Skeletal muscle cell (primary cell): ENCODE measurements at places on chromosomes 6 and 20.

DNA sequence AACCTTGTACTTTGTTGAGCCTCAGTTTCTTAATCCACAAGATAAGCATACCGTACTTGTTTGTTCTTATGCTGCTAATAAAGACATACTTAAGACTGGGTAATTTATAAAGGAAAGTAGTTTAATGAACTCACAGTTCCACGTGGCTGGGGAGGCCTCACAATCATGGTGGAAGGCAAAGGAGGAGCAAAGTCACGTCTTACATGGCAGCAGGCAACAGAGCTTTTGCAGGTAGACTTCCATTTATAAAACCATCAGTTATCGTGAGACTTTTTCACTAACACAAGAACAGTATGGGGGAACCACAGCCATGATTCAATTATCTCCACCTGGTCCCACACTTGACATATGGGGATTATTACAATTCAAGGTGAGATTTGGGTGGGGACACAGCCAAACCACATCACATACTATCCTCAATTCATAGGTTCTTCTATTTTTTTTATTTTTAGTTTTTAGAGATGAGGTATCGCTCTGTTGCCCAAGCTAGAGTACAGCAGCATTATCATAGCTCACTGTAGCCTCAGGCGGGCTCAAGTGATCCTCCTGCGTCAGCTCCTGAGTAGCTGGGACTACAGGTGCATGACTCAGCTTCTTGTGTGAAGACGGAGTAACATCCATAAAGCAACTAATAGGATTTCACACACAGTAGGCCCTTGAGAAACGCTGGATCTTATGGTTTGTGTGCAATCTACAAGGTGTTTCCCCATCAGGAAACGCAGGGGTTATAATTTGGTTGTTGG lies 76.7 kb upstream of the IYD start:
- no peak for DNase-seq

GRCh38 chr20:34886122-34886521 lies 9.7 kb downstream of the ACSS2 start:
- DNase-seq = no peak

- no peak for DNase-seq
Measured at GRCh38 chr6:136782021-136782770, 10.1 kb downstream of the MAP3K5 start.

DNA sequence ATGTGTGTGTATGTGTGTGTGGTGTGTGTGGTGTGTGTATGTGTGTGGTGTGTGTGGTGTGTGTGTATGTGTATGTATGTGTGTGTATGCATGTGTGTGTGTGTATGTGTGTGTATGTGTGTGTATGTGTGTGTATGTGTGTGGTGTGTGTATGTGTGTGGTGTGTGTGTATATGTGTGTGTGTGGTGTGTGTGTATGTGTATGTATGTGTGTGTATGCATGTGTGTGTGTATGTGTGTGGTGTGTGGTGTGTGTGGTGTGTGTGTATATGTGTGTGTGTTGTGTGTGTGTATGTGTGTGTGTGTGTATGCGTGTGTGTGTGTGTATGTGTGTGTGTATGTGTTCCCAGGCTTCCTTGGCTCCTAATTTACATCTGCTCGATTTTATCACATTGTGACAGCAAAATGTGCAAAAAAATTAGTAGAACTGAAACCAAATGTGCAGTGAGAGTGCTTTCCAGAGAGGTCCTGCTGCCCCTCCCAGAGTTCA lies 234.5 kb downstream of the BMP7 start:
- DNase-seq = no peak

DNA sequence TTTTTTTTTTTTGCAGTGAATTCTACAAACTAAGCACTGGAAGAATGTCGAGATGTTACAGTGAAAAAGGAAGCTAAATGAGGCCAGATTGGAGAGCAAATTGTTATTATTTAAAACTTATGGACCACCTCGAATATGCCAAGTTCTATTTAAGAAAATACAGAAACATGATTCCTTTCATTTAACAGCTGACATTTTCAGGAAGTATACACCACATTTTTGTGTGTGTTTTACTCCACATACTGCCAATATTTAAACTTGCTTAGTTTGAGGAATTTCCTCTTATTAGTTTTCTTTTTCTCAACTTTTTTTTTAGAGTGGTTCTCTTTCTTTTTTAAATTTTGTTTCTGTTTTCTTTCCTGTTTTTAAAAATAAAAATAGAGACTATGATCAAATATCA lies 37.0 kb upstream of the GCLC start:
- DNase-seq = no peak

DNA sequence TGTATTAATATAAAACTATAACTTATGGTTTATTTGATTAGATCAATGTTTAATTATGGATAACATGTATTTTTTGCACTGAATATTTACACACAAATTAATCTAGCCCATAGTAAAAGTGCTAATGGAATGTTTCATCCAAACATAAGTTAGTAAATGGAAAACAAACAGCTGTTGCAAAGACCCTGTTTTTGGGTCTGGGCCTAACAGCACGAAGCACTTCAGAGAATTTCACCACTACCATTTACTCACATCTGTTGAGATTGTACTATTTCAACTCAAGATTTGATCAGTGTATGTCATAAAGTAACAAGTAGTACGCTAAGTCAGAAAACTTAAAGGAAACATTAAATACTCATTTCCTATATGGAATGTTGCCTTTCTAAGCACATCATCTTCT lies 359.6 kb downstream of the LAMA2 start:
- no peak for DNase-seq

- no peak for DNase-seq
Measured at GRCh38 chr6:30097902-30098768, 14.8 kb downstream of the TRIM31 start.

GRCh38 chr6:112362027-112362795 lies 15.1 kb downstream of the RFPL4B start:
- DNase-seq = no peak

DNA sequence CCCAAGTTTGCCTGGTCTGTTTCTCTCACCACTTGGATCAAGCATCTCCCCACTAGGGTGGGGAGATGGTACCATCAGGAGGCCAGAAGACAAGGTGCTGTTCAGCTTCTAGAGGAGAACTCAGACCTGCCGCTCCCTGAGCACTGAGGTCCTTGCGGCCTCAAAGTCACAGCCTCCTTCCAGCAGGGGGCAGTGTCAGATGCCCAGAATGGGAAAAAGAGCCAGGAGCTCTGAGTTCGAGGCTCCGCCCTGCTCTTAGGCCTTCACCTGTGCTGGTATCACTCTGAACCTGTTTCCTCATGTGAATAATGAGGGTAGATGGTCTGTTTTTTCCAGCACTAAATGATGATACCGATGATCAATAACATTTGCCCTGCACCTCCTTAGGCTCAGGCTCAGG lies 68.7 kb downstream of the TOX2 start:
- no peak for DNase-seq

GRCh38 chr20:39429726-39430125 lies 467.6 kb downstream of the DHX35 start:
- no peak for DNase-seq

GRCh38 chr6:116073765-116074440 lies 13.2 kb upstream of the FRK start:
- DNase-seq = no peak

DNA sequence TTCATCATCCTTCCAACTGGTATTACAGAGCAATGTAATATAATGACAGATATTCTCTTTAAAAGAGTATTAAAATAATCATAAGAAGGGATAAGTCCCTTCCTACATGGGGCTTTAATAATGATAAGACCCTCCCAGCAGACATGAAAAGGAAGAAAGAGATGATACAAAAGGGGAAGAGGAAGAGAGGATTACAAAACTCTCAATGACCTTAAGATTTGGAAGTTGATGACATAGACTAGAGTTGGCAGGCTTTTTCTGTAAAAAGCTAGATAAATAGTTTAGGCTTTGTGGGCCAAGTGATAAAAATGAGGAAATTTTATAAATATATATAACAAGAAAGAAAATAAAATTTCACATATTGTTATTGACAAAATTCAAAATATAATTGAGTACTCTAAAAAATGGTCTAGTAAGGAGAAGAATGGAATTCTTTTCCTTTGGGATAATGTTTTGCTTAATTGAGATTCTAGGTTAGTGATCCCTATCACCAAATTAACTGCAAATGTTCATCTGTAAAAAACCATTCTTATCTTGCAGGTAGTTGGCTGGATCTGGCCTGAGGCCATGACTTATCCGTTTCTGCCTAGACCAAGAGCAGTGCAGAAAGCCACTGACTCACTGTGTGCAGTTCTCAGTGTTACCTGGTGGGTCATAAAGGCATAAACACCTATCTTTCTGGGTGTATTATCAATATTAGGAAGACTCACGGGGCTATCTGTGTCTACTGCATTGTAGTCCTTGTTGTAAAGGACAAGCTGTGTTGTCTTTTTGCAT lies 11.0 kb downstream of the RIPOR2 start:
- DNase-seq = no peak

- no peak for DNase-seq
Measured at GRCh38 chr6:163732479-163732878, 318.0 kb downstream of the QKI start.

DNA sequence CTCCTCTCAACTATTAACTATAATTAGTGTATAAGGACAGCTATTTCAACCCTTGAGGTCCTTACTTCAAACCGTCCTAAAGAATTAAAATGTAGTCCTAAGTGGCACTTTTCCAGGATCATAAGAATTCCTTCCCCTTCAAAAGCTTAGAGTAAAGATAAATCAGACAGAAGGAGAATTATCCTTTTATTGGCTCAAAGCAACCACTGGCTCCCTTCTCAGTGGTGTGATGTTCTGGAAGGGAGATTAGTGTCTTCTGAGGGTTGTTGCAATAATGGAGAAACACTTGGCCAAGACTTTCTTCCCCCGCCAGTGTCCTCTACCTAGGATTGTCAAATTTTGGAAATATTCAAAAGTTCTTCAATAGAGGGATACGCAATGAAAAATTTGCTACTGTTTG lies 89.1 kb upstream of the PLEKHG1 start:
- DNase-seq = no peak

DNA sequence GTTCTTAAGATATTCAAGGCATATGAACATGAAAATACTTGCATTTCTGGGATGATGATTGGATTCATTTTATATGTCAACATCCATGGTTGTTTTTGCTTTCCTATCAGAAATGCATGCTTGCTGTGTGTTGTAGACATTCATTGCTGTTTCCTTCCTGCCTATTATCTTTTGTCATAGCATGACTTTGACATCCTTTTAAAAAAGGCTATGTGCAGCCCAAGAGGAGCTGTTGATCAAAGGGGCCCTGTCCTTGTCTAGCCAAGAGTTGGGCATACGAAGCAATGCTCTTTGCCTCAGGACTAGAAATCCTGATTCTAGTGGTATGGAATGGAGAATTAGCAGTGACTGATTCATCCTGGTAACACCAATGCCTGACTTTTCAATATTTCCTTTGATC lies 143.1 kb downstream of the RNF144B start:
- DNase-seq = no peak

DNA sequence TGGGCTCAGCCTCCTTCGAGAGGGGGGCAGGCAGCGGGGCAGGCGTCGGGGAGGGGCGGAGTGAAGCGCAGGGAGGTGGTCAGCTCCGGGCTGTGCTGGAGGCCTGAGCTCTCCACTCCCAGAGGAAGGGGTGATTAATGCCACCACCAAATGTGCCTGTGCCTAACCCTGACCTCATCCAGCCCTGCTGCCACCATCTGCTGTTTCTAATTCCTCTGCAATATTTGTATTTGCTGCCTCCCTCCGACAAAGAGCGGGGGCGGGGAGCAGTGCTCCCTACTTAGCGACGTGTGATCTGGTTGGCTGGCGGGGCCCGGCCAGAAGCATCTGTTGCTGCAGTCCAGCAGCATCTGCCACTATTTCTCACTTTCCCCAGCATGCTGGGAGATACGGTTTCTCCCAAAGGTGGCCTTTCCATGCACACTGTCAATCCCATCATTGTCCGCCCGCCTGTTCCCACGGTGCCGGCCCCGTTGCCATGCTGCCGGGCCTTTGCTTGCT lies 47.0 kb downstream of the DLL1 start:
- DNase-seq = peak; percentile 44

DNA sequence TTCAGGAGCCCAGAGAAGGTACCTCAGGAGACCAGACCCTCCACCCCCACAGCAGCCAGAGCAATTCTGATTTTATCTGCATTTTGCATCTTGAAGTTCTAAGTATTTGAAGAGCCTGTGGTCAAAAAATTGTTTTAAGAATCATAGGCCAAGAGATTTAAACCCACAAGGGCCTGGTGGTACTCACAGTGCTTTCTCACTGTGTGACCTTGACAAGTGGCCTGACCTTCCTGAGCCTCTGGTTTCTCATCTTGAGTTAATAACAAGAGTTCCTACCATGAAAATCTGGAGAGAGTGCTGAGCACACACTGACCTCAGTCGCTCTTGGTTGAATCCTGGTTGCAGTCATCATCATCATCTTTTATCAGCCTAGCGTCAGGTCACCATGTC lies 45.4 kb upstream of the ID1 start:
- DNase-seq = no peak

- peak; percentile 38 for DNase-seq
Measured at GRCh38 chr20:48983423-48984400, 62.2 kb downstream of the ARFGEF2 start.

DNA sequence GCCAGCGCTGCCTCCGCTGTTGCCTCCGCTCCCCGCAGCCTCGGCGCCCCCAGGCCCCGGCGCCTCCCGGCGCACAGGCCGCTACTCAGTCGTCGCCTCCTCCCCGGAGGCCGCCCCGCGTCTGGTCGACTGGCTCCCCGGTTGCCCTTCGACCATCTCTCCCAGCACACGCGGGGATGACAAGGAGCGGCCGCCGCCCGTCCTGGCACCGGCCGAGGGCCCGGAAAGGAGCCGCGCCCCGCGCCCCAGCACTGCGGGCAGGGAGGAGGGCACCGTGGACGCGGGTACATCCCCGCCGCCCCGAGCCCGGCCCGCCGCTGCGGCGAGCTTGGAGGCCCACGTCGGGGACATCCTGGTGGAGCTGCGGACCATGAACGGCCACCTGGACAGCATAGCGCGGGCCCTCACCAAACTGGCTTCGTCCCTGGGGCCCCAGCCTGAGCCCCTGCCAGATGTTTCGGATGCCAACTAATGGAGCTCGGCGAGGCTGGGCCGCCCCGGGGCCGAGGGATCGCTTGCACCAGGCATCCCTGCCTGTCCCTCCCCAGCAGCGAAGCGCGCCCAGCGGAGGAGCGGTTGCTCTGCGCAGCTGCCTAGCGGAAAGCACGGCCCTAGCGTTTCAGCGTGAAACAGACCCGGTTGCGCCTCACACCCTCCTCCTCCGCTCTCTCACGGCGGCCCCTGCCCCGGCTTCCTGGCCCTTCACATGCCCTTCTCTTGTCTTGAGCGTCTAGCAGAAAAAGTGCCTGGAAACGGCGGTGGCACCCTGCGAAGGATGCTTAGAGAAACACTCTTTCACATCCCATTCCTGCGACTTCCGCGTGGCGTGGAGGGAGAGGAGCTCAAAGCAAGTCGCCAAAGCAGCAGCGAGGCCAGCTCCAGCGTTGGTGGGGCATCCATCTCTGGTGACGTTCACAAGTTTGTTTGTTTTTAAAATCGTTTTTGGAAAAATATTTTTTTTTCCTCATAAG lies 285.8 kb upstream of the SUPT3H start:
- DNase-seq = no peak
